ENCODE measurements at places on chromosomes 6 and 20. TPM values are rescaled to one million over a fixed set of nuclear protein-coding genes. Genes with fewer than 3 reads are reported as not detected.

DNA sequence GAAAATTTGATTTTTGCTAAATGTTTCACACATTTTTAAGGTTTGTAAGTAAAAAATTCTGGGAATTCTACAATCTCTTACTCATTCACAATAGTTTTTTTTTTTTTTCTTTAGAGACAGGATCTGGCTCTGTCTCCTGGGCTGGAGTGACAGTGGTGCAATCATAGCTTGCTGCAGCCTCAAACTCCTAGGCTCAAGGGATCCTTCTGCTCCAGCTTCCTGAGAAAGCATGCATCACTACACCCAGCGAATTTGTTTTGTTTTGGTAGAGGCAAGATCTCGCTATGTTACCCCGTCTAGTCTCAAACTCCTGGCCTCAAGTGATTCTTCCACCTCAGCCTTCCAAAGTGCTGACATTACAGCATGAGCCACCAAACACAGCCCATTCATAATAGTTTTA is 232.8 kb downstream of the GJA1 start:
- DNase-seq = no peak

- no peak for DNase-seq
Observed at GRCh38 chr20:52256454-52256853, 64.9 kb upstream of the ZFP64 start.

DNA sequence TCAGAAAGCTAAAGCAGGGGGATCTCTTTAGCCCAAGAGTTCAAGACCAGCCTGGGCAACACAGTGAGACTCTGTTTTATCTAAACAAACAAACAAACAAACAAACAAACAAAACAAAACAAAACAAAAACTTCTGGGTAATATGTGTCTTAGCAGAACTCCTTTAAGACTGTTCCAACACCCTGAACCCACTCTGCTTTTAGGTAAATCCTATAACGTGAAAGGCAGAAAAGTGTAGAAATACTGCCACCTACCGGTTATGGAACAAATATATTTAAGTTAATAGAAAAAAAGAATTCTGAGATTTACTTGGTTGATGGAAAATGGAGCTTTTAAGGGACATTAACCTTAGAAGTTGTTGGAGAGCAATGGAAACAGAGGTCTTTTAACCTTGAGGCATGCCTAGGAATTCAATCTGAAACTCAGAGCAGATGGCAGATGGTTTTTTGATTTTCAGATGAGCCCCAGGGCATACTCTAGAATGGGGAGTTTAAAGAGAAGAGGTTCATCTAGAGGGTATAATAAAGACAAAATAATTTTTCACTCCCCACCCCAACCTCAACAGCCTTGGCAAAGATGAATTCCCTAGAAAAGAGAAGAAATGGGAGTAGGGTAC is 38.5 kb downstream of the SOD2 start:
- DNase-seq = no peak

DNA sequence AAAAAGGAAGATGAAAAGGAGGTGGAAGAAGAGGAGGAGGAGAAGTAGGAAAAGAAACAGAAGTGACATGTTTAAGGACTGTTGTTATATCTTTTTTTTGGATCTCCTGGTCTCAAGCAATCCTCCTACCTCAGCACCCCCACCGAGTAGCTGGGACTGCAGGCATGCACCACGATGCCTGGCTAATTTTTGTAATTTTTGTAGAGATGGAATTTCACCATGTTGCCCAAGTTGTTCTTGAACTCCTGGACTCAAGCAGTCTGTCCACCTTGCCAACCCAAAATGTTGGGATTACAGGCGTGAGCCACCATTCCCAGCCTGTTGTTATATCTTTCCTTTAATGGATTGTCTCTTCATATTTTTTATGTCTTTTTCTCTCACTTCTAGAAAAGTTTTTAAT is 19.5 kb upstream of the BCLAF1 start:
- no peak for DNase-seq

DNA sequence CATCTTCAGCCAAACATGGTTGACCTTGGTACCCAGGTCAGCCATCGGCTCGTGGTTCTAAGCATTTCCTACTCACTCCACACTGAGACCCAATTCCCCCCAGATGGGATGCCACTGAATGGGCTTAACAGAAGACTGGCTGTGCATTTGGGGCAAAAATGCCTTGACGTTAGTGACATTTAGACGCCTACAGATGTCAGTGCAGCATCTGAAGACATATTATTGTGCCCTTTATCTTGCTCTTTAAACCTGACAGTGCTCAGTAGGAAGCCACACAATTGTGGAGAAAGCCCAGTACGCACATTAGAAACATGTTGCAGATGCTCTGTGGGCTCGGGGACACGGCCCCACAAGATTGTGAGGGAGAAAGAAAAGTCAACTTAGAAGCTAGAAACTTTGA is 414.7 kb downstream of the PTPRT start:
- no peak for DNase-seq

DNA sequence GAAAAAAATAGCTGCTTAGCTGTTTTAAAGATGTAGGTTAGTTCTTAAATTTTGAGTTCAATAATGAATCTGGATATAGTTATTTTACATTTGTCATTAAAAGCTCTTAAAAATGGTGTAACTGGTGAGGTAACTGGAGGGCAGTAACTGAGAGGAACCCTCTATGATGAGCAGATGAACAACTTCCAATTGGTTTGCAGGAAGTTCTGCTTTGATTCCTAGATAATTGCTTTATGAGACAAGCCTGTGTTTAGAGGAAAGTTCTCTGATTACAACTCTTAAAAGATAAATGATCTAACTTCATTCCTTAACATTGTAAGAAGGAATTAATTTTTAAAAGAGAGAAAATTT is 8.5 kb downstream of the MYLIP start:
- DNase-seq = no peak

- DNase-seq = no peak
Observed at GRCh38 chr6:277746-278145, 14.5 kb upstream of the DUSP22 start.

- DNase-seq = peak; percentile 30
Observed at GRCh38 chr6:160355001-160355400, 6.8 kb downstream of the SLC22A3 start.

DNA sequence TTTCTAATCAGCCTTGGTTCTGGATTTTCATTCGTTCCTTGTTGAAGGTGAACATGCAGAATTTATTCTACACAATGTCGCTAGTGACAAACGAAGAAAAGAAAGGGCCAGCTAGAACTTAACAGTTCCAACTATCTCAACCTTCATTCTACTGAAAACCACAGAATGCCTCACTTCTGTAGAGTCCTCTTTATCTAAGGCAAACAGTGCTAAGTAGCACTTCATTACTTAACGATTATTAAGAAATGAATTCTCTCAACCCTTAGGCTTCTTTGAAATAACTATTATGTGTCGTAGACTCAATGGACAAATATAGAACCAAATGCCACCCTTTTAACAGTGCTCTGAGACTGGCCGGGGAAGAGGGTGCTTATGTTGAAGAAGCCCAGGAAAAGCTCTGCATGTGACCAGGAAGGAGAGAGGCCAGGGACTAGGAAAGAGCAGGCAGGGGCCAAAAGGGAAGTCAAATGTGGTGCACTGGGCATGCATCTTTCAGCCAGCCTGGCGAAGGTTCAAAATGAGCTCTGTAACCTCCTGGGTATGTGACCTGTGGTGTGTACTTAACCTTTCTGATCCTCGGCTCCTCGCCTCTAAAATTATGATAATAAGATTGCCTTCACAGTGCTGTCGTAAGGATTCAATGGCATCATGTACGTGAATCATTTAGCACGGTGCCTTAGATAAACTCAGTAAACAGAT is 55.4 kb upstream of the BMP2 start:
- no peak for DNase-seq

GRCh38 chr20:61599541-61599992 is 347.5 kb downstream of the CDH4 start:
- DNase-seq = no peak

- no peak for DNase-seq
Observed at GRCh38 chr20:2596673-2597279, 55.7 kb upstream of the NOP56 start.

- no peak for DNase-seq
Observed at GRCh38 chr6:167872538-167873210, 46.0 kb downstream of the AFDN start.

DNA sequence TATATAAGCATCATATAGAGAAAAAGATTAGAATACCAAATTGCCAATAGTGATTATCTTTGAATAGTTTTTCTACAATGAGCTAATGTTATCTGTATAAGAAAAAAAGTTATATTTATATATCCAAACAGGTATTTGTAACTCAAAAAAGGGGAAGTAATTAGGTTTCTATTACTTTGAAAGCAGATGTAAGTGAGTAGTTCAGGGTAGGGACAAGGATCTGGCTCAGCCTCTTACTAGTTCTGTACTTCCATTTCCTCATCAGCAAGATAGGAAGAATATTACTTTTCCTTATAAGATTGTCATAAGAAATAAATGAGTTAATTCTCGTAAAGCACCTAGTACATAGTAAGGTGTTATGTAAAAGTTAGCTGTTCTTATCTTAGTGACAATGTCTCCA is 32.2 kb downstream of the AHI1 start:
- no peak for DNase-seq

GRCh38 chr20:55353206-55353605 is 652.1 kb downstream of the CBLN4 start:
- DNase-seq = no peak

Gene CGA
- not detected for total RNA-seq

Gene SASH1
- 39.1 TPM for total RNA-seq

Gene SLC26A8
- total RNA-seq = not detected

Gene FAM209B
- not detected for total RNA-seq

Gene TAGAP
- not detected for total RNA-seq

Data from MG63 (cell line).